CD4-positive, alpha-beta T cell treated with Interleukin-12 subunit alpha and Interleukin-12 subunit beta, for 1 hour (primary cell): ENCODE measurements at places on chromosomes 12 and 14.

DNA sequence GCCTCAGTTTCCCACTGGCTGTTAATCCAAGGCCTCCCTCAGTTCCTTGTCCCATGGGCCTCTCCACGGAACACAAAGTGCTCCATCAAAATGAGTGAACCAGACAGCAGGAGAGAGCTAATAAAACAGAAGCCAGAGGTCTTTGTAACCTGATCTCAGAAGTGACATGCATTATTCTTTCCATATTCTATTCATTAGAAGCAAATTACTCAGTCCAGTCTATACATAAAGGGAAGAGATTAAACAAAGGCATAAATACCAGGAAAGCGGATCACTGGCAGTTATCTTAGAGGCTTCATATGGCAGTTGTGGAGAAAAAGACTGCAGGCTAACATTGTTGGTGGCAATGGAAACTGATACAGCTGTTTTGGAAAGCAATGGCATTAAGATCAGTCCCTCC lies 170.6 kb upstream of the GARIN6 start:
- no peak for DNase-seq

DNA sequence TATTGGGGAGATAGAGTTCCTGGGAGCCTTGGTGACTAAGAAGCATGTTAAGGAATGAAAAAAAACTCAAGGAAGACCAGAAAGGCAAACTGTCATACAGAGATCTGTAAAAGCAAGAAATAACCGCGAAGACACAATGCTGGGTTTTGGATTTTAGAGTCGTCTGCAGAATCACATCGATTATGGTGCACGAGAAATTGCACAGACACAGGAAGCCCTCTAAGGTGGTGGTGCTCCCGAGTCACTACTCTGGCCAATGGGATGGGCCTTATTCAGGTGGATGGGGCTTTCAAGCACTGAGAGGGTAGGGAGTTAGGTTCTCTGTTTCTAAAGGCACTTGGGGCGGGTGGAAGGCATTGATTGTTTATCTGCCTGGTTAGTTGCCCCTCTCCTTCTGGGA lies 10.3 kb upstream of the FLVCR2 start:
- DNase-seq: no peak

GRCh38 chr12:15931590-15932053 lies 20.5 kb downstream of the DERA start:
- DNase-seq: no peak

DNA sequence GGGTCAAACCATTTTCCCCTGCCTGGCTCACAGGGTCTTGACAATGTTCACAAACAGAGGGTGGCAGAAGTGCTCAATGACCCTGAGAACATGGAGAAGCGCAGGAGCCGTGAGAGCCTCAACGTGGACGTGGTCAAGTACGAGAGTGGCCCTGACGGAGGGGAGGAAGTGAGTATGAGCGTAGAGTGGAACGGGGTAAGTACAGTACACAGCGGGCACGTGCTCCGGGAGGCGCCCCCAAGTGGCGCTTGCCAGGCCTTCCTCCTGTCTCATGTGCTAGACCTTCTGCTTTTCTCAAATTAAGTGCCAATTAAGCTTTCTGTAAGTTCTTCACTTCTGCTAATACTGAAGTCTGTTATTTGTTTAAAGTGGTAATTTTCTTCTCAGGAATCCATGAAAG lies 35.9 kb downstream of the XRCC3 start:
- DNase-seq: peak; percentile 38

DNA sequence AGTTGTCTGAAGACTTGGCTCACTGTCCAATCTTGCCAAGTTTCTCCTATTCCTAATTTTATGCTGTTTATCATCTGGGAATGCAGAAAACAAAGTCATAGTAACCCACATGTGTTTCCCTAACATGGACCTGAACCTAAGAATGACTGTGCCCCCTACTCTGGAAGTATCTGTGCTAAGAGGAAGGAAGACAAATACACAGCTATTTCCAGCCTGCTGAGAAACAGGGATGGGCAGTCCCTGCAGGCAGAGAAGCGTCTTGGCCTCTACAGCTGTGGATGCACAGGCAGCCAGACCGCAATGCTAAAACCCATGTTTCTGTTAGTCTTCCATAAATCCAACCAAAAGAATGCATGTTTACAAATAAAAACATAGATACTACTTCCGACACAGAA lies 56.2 kb downstream of the DUSP16 start:
- DNase-seq: no peak

DNA sequence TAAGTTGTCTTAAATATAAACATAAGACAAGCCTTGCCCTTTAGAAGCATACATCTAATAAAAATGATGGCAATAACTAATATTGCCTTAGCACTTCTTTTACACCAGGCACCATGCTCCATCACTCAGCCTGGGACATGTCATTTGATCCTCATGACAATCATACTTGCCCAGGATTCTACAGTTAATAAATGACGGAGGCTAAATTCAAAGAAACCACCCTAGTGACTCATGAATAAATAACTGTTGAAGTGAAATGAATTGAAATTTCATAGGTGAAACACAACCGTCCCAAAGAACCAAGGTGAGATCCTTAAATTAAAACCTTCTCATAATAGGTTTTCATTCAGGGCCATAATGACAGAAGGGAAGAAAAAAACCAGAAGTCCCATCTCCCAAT lies 89.5 kb downstream of the GRIN2B start:
- DNase-seq: no peak

GRCh38 chr14:77133720-77134338 lies 7.8 kb downstream of the ZDHHC22 start:
- DNase-seq: peak; percentile 40

DNA sequence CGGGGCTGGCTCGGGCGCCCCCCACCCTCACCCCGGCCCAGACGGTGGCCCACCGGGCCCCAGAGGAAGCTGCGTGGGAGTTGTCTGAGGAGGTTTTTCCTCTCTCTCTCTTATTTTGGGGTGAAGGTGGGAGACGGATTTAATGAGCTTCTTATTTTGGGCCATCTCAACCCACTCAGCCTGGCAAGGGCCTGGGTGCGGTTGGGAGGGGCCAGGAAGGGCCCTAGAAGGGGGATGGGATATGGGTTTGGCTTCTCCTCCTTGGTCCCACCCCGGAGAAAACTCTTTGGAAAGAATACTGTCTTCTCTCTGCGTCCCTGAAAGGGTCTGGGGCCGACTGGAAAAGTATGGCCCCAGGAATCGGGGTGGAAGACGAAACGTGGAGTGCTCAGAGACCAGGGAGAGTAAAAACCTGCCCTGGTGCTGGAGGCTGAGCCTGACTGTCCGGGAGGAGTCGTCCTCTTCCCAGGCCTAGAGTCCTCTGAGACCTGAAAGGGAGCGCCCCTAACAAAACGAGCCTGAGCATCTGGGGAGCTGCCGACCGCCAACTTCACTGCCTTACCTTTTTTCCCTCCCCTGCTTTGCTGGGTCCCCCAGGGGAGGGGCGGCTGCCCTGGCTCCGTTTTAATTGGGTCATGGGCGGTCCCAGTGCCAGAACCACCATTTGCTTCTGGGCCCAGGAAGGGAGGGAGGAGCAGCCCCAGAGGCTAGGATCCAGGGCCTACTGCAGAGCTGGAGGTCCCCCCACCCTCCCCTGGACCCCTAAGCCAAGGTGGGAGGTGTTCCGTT lies 1.6 kb downstream of the MMP14 start:
- DNase-seq: no peak

DNA sequence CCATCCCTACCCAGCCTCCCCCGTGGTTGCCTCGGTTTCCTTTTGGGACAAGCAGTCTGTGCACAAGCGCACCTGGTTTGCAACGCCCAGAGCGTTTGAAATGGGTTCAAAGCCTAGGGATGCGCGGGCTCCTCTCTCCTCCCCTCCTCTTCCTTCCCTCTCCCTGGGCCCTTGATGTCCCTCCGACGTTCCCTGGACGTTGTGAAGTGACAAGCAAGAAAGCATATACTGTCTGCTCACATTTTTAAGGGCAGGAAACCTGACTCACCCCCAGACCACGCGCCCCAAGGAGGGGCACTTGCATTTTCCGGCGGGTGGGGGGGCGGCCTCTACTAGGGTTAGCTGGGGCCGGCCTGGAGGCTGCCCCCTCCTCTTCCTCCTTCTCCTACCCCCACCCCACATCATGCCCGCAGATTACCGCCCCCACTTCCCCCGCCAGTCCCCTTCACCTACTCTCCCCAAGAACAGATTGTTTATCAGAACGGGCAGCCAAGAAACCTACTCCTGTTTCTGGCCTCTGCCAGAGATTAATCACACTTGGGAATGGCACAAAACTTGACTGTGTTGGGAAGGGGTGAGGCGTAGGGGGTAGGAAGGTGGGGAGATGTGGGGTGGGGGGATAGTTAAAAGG lies 9.5 kb upstream of the IRF2BPL start:
- peak; percentile 50 for DNase-seq

- no peak for DNase-seq
These were observed 235.2 kb downstream of the CHST11 start for GRCh38 chr12:104691721-104692556.

DNA sequence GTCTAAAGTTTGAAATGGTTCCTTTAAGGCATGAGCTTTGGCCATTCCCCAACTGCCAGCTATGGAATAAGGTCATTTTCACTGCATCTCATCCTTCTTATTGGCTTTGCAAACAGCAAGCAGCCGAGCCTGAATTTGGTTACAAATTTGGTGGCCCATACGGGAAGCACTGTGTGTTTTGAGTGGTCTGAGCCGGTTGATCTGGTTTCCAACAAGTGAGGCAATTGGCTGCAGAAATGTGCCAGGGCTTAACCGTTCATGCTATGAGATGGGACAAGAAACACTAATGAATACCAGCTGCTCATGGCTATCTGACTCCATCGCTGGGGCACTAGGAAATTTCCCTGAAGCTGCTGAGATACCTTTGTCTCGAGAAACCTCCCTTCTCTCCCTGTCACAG lies 9.3 kb downstream of the EDDM3A start:
- no peak for DNase-seq

- DNase-seq: no peak
These were observed 75.8 kb downstream of the KCNK10 start for GRCh38 chr14:88247228-88247627.

DNA sequence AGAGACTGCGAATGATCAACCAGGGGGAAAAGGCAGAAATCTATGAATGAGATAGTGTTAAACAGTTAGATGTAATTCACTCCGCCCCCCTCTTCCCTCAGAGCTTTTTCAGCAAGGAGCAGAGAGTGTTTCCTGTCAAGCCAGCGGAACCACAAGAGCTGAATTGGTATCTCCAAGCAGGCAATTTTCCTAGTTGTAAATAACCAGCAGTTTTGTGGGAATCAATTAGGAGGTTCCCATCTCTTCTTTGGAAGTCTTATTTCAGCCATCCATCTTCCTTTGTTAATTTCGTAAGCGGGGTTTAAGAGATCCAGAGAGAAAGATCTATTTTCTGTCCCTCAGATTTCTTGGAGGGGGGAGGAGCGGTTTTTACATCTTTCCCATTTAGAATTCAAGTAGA lies 178.0 kb downstream of the FOXN3 start:
- DNase-seq: no peak

GRCh38 chr12:120199595-120200306 lies 1.2 kb downstream of the RPLP0 start:
- DNase-seq: peak; percentile 26

GRCh38 chr14:34956931-34957330 lies 25.9 kb upstream of the SRP54 start:
- no peak for DNase-seq

- no peak for DNase-seq
These were observed 15.3 kb upstream of the EML1 start for GRCh38 chr14:99777951-99778350.

DNA sequence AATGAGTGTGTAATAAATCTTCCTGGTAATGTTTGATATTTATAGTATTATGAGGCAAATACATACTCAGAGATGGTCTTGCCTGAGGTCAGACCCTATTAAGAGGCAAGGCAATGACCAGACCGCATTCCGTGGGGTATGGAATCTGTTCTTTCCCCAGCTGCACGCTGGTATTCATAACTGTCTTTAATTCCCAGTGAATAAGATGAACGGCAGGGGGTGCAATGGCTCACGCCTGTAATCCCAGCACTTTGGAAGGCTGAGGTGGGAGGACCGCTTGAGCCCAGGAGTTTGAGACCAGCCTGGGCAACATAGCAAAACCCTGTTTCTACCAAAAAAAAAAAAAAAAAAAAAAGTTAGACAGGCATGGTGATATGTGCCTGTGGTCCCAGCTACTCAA lies 44.6 kb downstream of the ERO1A start:
- no peak for DNase-seq

- no peak for DNase-seq
These were observed 18.6 kb upstream of the CRIP2 start for GRCh38 chr14:105455766-105456660.

- DNase-seq: no peak
These were observed 296.5 kb downstream of the GALC start for GRCh38 chr14:87696485-87696884.

DNA sequence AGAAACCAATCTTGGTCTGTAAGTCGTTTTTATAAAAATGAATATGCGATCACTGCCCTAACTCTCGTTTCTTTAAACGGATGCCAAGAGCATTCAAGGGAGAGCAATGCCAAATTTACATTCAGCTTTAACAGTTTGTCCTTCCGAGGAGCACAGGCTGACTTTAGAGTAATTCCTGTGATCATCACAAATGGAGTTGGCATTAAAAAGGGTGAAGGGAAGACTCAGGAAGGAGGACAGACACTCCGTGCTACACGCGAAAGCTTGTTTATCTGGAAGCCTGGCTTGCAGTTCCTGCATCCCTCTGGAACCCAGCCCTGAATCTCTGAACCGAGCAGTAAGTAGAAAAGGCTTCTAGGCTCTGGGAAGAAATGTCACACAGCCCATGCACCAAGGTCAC lies 78.4 kb downstream of the PAPOLA start:
- DNase-seq: no peak

- DNase-seq: no peak
These were observed 111.0 kb upstream of the GSC start for GRCh38 chr14:94880876-94881275.

DNA sequence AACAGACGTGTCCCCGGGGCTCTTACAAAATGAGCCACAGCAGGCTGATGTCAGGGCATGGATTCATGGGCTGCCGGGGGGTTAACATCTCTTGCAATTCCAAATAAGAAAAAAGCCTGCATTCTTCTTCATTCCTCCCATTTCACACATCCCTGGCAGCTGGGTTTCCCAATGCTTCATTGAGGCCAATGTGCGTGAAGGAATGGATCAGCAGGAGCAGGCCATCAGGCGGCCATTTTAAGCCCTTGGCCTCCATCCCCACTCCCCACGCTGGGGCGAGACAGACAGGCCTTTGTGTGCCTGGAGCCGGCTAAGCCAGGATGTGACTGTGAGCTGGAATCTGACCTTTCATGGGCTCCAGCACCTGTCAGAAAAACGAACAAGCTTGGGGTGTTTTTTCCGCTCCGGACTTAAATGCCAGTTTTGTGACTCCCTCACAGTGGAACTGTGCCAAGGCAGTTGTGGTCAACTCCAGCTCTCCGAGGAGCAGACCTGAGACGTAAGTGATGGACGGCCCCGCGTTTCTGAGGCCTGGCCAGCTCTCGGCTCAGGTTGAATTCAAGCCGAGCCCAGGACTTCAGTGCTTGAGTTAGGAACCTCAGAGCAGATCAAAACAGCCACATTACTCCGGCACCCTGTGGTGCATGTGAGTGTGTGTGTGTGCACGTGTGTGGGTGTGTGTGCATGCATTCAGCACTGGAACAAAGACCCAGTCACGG lies 133.1 kb downstream of the TMEM30B start:
- DNase-seq: no peak

DNA sequence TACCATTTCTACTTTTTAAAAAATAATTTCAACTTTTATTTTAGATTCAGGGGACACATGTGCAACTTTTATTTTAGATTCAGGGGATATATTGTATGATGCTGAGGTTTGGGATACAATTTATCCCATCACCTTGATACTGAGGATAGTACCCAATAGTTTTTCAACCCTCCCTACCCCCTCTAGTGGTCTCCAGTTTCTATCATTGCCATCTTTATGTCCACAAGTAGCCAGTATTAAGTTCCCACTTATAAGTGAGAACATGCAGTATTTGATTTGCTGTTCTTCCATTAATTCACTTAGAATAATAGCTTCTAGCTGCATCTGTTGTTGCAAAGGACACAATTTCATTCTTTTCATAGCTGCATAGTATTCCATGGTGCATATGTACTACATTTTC lies 162.5 kb downstream of the ANKS1B start:
- DNase-seq: no peak
